ENCODE measurements at places on chromosomes 3 and 15.
A peak's percentile ranks its signal among the peaks of the same experiment; 100 is the strongest.

DNA sequence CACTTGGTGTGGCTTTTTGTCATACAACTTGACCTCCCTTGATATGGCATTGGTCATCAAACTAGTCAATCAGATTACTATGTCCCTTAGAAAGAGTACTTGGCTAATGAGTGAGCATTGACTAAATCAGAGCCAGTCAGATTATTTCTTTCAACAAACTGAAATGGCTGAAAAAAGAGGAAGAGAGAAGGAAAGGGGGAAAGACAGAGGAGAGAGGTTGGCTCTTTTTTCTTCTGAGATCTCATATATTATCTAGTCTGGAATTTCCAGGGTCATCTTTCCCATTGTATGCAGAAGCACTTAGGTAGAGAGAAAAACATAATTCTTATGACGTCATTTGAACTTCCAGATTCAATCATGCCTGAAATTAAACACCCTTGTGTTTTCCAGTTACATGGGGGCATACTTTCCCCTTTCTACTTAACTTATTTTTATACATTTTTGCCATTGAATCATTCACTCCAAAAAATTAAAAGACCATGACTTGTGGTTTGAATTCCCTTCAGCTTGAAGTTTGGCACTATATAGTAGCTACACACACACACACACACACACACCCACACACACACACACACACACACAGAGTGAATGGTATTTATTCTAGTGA is 387.8 kb downstream of the LSAMP start:
- DNase-seq, result no peak

DNA sequence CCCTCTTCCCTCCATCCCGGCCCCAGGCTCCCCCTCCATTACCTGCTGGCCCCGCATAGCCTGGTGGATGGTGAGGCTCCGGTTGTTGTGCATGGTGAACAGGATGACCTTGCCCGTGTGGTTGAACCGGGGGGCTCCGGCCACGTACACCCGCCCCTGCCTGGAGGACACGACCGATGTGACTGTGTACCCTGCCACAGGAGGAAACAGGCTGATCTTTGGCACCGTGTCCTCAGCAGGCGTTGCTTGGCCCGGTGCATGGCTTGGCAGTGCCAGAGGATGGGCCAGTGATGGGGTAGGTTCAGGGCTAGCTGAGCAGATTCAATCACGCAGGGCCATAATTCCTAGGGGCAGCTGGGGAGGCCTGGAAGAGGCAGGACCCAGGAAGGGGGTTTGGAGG is 58.1 kb downstream of the FEM1B start:
- no peak for DNase-seq

DNA sequence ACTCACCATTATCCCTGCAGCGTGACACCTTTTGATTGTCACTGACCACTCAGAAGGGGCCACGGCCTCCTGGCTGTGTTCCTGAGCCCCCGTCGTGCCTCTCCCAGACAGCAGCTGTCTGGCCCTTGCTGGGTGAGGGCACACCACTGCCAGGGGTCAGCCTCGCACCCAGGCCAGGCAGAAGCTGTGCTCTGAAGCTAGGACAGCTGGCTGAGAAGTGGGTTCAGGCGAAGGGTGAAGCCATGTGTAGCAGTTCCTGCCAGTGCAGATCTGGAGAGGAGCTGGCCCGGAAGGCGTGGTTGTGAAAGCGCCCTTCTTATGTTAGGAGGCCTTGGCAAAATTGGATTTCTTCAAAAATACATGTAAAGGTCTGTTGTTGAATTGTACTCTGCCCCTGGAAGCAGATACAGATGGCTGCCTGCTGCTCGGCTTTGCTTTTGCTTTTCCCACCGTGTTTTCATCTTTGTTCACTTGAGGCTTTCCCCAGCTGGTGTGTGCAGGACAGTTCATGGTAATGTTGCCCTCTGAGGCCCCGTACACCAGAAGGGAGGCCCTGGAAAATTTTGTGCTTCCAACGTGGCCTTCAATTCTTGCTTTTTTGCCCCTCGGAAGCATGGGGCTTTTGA is 49.1 kb downstream of the KLHL25 start:
- DNase-seq, result no peak

DNA sequence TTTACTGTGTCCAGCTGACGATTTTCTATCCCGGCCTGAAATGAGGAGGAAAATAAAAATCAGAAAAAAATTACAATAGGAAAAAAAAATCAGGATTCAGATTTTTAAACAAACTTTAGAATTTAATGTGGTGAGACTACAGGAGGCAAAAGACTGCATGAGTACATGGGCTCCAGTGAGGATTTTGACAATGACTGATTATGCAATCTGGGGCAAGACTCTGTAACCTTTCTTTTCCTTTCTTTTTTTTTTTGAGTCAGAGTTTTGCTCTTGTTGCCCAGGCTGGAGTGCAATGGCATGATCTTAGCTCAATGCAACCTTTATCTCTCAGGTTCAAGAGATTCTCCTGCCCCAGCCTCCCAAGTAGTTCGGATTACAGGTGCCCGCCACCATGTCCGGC is 29.9 kb downstream of the SPG11 start:
- no peak for DNase-seq

- DNase-seq, result no peak
These were observed 175.9 kb downstream of the NTRK3 start for GRCh38 chr15:88080616-88081015.

DNA sequence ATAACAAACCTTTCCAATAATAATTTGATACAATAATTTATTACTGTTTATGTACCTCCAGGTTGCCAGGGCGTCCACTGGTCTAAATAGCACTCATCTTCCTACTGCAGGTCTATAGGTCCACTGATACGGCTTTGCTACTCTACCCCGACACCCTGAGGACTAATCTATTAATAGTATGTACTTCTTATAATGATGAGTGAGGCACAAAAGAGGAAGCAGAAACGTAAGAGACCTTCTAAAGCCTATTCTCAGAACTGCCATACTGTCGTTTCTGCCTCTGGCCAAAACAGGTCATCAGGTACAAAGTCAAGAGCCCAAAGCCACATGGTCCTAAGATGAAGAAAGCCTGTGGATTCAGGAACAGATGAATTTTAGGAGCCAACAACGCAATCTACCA is 163.2 kb upstream of the GRM7 start:
- no peak for DNase-seq

DNA sequence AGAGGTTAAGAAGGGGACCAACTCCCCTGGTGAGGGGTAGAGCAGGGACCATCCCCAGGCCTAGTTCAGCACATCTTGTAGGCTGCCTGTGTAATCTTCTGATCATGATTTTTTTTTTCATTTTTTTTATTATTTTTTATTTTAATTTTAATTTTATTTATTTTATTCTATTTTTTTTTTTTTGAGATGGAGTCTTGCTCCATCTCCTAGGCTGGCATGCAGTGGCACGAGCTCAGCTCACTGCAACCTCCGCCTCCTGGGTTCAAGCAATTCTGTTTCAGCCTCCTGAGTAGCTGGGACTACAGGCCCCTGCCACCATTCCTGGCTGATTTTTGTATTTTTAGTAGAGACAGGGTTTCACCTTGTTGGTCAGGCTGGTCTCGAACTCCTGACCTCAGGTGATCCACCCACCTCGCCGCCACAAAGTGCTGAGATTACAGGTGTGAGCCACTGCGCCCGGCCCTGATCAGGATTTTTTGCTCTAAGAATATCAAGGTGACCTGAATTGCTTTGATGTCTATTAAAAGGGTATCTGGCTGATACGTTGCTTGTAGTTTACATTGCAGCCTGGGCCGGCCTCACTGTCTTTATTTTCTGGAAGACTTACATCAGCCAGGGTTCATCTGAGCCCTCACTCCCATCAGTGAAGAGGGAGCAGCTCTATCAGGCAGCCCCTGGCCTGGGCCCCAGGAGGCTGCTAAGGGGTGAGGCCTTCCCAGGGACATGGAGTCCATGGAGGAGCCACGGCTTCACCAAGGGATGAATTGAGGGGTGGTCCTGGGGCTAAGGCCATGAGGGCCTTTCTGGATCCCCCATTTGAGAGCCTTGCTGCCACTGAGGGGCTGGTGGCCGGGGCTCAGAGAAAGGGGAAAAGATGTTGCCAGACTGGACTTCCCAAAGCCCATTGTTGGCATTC is 10.7 kb downstream of the SYNM start:
- DNase-seq, result peak; percentile 29

- DNase-seq, result no peak
These were observed 318.9 kb upstream of the DPPA4 start for GRCh38 chr3:109656225-109656624.

GRCh38 chr3:10700821-10701220 is 115.2 kb upstream of the SLC6A11 start:
- DNase-seq, result no peak

GRCh38 chr3:128173849-128174248 is 20.6 kb downstream of the EEFSEC start:
- no peak for DNase-seq

DNA sequence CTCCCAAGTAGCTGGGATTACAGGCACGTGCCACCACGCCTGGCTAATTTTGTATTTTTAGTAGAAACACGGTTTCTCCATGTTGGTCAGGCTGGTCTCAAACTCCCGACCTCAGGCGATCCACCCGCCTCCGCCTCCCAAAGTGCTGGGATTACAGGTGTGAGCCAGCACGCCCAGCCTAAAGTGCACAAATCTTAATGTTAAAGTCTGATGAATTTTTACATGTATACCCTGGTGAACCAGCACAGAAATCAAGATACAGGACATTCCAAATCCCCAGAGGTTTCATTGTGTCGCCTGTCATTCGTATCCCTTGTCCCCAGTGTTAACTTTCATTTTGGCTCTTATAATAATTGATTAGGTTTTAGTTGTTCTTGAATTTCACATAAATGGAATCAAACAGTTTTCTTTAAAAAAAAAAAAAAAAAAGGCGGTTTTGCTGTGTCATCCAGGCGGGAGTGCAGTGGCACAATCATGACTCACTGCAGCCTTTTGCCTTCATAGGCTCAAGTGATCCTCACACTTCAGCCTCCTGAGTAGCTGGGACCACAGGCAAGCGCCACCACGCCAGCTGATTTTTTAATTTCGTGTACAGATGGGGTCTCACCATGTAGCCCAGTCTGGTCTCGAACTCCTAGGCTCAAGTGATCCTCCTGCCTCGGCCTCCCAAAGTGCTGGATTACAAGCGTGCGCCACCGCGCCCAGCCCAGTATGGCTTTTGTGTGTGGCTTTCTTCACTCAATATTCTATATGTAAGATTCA is 1.5 kb upstream of the TM4SF19 start:
- DNase-seq, result no peak

DNA sequence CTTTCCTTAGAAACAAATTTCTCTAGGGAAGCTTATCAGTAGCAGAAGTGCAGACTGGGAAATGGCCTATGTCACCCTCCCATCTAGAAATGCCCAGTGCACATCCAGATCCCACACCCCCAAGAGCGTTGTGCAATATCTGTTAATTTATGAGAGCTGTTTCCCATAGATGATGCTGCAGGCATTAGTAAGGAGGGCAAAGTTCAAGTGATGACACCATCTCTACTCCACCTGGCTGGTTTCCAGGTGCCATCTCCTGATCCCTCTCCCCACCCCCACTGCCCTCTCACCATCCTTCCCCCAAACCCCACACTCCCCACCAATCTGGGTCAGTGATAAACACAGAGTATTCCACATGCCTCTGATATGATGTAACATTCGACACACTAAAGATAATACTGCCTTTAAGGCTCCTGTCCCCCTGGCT is 39.4 kb downstream of the AGTR1 start:
- no peak for DNase-seq

- DNase-seq, result no peak
These were observed 256.3 kb upstream of the EOMES start for GRCh38 chr3:27978440-27978839.

DNA sequence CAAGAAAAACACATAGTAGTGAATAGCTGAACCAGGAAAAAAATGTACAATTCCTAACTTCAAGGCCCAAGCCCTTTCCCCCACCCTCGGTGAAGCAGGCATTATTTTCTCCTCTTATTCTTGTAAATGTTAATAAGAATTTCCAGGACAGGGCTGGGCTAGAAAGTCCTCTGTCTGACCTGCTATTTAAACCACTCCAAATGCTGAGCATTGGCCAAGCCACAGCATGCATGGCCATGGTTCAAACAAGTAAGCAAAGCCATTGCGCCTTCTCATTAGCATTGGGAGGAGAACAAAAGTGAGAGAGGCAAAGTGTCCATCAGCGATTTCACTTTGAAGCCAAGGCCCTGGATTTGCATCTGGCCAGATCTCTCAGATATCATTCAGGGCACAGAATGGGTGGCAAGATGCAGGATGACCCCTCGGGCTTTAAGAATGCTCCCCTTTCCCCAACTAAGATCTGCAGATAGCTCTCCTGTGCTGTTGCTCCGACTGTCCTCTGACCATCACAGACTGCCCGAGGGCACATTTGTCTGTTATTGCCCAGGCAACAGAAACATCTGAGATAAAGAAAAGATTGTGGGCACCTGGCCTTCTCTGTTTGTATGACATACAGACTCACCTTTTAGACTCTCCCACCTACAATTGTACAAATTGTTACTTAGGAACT is 46.3 kb downstream of the CEMIP start:
- DNase-seq, result no peak

DNA sequence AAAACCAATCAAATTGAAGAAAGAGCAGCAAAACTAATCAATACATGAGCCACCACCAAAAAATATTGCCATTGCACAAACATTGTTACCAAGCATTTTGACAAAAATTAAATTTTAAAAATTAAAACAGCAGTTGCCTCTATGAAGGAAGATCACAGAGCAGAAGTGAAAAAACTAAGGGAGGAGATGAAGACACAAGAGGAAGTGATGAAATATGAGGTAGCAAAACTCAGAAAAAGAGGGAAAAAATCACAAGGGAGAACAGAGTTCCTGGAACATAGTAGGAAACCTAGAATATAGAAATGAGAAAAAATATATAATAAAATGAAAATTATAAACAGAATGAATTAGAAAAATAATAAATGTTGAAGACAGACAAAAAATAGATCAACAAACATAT is 7.3 kb upstream of the SERPINI2 start:
- DNase-seq, result no peak

GRCh38 chr15:100123611-100124010 is 218.2 kb downstream of the ADAMTS17 start:
- DNase-seq, result peak; percentile 48

- DNase-seq, result no peak
These were observed 203.1 kb upstream of the WNT5A start for GRCh38 chr3:55690177-55690576.

- no peak for DNase-seq
These were observed 140.0 kb downstream of the CBLB start for GRCh38 chr3:105728771-105729312.

DNA sequence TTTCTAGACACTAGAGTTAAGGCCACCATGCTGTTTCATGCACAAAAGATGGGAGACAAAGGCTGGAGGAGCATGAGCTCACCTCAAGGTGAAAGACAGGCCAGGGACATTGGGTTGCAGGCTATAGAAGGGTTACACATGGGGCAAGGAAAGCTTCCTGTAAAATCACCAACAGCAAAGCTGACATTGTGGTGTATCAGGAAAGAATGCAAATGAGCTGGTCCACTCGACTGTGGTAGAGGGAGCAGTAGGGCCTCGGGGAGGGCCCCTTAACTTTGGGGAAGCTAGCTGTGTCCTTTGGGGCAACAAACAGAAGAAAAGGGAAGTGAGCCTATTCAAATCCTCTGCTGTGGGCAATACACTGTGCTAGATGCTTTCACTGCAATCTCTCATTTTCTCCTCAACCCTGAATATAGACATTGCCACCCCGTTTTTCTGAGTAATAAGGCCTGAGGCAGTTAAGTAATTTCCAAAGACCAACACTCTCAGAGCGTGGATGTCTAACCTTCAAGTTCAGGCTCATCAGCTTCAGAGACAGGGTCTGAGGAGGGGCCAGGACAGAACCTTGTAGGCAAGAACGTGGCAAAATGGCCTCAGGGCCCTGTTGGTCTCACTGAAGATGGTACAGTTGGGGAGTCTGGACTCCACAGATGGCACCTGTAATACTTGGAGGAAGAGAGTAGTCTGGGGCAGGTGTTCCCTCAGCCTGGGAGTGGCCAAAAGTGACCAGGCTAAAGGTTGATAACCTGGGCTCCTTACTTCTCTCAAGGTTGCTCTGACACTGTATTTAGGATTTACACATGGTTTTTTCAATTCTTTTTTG is 24.1 kb downstream of the CX3CR1 start:
- no peak for DNase-seq

Data from upper lobe of right lung (tissue), 1 donor.